ENCODE measurements at places on chromosomes 7 and 10.
A peak's percentile ranks its signal among the peaks of the same experiment; 100 is the strongest.

DNA sequence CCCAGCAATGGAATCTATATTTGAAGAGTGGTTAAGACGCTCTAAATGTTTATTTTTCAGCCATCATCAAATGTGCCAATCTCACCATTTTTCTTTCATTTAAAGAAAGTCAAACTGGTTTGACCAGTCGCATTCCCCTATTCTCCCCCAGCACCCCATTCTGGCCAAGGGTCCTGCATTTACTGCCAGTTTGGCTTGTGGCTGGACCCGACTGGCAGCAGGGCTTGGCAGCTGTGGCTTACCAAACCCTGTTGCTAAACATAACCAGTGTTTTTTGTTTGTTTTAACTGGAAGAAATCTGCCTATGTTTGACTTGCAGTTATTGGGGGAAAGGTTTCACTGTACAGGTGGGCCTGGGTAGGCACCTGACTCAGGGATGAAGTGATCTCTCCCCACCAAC, 116.3 kb downstream of the CYP26A1 start:
- DNase-seq, result no peak

DNA sequence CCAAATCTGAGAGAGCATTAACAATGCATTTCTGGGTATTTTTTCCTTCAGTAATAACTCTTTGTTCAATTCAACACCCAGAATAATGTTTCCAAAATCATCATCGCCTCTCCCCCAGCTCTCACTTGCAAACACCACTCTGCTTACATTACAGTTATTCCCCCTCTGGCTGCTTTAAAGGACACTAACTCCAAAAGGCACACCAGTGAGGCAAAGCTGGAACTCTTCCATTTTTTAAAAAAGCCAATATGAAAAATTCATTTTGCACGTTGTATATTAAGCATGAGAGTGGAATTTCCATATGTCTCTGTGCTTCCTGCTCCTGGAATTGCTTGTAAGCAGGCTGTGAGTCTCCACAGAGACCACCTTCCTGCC, 91.3 kb upstream of the C1QL3 start:
- no peak for DNase-seq

DNA sequence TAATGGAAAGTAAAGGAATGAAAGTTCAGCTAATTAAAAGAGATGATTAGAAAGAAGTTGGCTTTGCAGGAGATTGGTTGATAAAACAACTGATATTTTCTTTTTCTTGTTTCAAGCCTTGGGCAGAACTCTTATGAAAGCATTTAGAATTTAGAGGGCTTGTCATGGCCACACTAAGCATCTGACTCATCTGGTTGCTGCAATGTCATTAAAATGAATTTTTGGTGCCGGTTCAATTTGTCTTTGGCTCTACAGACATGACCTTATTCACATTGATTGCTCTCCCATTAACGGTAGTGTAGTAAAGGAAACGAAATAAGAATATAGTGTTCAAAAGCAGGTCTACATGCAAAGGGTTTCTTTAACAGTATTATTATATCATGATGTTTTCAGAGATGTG, 1012.4 kb upstream of the C7orf33 start:
- no peak for DNase-seq

DNA sequence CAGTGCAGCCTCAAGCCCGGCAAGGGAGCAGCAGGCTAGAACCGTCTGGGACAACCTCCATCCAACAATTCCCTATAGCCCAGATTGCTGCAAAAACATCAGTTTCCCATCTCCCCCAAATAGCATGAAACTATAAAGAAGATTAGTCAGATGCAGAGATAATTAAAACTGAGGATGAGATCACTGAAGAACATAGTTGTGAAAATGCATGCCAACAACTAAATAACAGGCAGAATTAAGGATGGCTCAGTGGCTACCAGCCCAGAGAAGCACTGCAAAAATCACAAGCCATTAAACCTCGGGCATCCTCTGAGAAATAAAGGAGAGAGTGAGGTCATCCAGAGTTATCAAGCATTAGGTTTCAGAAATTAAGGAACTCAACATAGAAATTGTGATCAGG, 427.1 kb downstream of the TNS3 start:
- no peak for DNase-seq

DNA sequence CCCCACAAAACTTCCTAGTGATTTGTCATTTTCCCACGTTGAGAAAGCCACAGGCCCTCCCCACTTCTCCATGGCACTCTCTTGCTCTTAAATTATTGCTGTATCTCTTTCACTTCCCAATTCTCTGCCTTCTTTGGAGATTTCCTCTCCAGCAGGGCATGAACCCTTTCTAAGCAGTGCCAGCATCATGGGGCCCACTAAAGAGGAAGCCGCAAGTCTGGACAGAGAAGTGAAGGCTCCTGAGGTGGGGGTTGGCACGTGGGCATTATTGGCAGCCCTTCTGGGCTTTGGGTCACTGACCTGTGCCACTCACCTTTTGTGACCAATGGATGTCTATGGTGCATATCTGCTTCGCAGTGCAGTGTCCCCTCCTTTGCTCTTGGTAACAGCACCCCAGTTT, 97.7 kb upstream of the TCF7L2 start:
- no peak for DNase-seq

DNA sequence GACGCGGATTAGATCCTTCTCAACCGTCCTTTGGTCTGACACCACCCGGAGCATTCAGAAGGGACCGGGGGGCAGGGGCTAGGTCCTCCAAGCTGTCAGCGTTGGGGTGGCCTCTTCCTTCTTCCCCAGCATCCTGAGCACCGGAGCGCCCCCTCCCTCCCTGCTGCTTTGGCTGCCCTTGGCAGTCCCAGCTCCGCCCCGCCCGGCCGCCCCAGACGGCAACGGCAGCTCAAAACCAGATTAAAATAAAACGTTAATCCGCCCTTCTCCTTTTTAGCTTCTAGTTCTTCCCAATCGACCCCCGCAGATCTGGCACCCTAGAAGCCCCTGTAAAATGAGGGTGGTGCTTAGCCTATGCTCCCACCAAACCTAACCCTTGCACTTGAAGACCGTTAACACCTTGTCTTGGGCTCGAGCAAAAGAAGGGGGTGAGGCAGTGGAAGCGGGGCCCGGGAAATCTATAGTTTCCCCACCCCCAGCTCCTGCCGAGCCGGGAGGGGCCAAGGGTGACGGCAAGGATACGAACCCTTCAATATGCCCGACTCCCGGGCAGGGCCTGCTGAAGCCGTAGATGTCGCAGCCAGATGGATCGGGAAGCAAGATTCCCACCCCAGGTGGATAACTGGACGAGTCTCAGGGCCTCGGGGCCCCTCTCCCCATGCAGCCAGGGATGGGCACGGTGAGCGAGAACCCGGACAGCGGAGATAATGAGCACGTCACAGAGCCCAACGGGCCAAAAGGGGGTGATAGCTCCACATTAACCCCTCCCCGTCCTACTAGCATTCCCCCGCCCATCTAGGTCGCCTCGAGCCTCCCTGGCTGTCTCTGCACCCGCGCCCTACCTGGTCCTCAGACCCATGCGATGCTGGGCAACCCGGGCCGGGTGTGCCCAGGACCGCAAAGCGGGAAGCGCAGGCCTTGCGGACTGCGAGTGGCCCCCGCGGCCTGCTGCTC, 169.7 kb downstream of the NRF1 start:
- DNase-seq, result no peak

DNA sequence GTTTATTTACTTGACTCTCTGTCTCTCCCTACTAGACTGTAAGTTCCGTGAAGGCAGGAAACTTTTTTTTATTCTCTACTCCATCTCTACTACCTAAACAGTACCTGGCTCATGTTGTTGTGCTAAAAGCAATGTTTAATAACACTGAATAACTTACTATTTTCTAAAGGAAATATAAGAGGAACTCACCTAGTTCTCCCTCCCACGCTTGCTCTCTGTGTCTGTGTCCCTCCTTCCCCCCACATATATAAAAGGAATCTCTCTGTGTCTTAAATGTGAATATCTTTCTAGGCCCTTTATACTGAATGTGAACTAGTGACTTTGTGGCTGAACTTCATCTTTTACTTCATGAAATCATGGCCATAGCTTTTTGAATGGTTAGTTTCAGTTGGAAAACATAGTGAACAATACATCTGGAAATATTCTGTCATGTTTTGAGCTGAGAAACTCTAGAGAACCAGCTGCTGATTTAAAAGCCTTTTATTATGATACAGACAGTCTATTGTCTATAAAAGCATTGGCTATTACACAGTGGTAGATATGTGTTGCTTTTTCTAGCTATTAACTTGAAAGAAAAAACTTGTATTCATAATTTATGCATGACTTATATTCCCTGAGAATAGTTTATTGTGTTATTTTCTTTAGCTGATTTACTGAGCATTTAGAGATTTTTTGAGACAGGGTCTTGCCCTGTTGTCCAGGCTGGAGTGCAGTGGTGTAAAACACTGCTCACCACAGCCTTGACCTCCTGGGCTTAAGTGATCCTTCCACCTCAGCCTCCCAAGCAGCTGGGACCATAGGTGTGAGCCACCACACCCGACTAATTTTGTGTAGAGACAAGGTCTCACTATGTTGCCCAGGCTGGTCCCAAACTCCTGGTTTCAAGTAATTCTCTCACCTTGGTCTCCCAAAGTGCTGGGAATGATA, 42.5 kb downstream of the VCL start:
- no peak for DNase-seq

- DNase-seq, result no peak
These were observed 516.0 kb downstream of the REEP3 start for GRCh38 chr10:64037071-64037661.

GRCh38 chr10:112985690-112986543, 35.9 kb downstream of the TCF7L2 start:
- no peak for DNase-seq

- DNase-seq, result no peak
These were observed 116.6 kb upstream of the MACROH2A2 start for GRCh38 chr10:69936091-69936490.

DNA sequence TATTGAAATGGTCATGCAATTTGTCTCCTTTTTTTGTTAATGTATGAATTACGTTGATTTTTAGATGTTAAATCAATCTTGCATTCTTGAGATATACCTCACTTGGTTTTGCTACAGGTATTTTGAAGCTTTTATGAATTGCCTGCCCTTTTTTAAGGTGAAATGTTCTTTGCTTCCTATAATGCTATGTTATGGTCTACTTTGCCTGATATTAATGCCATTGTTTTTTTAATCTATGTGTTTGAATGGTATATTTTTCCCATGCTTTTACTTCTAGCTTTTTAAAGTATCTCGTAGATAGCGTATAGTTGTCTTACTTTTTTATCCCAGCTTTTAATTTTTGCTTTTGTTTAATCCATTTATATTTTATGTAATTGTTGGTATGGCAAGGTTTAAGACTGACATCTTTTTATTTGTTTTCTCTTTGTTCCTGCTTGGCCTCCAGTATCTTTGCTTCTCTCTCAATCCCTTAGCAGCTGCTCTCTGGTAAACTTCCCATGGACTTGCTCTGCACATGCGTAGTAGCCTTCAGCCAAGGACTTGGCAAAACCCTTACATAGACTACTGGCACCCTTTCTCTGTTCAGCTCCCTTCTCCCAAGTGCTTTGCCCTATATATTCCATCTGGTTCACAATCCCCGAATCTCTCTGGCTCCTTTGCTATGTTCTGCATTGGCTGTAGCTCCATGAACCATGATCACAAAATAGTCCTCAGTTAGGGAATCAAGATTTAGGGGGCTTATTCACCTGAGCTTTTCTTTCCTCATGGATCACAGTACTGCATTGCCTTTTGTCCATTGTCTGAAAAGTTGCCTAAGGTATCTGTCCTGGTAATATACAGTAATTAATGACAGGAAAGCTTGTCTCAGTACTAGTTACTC, 8.4 kb downstream of the TRIM24 start:
- DNase-seq, result peak; percentile 32

GRCh38 chr7:156836443-156836842, 56.5 kb downstream of the LMBR1 start:
- no peak for DNase-seq

DNA sequence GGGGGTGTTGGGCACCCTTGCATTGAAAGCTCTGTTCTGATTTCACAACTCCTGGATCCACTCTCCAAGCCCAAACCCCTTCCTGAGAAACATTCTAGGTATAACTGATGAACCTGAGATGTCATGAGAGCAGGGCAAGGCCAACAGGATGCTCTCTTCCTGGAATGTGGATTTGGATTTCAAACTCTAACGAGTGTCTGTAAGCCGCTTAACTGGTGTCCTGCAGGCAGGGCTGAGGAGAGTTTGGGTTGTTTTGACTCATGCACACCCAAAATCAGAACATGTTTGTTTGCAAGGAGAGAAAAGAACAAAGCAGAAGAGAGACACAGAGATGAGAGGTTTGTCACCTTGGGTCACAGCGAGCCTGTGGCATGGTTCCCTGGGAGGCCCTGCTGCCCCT, 24.6 kb upstream of the AKR1E2 start:
- DNase-seq, result no peak

DNA sequence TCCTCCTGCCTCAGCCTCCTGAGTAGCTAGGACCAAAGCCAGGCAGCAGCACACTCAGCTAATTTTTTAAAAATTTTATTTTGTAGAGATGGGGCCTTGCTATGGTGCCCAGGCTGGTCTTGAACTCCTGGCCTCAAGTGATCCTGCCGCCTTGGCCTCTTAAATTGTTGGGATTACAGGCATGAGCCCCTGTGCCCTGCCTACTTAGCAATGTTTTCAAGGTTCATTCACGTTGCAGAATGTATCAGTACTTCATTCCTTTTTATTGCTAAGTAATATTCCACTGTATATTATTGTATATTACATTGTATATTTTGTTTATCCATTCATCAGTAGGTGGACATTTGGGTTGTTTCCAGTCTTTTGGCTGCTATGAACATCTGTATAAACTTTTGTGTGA, 44.2 kb downstream of the PUS7 start:
- no peak for DNase-seq

DNA sequence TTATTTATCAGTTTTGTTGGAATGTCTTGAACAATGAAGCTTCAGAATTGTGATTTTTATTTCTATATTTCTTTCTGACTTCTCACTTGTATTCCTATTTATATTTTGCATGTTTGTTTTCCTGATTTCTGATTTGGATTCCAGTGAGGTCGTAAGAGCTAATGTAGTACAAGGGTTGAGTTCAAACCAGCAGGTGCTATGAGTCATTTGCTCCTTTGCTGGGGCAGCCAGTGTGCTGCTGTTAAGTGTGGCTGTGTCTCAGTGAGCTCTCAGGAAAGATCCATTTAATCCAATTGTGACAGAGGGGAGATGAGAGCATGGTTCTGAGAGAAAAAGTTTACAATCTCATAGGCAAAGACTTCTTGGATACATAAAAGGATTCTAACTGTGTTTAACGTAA, 48.6 kb downstream of the MCU start:
- peak; percentile 41 for DNase-seq

GRCh38 chr7:92781117-92781720, 55.2 kb downstream of the CDK6 start:
- no peak for DNase-seq
